ENCODE measurements at places on chromosomes 2 and 18.
A peak's percentile ranks its signal among the peaks of the same experiment; 100 is the strongest.

DNA sequence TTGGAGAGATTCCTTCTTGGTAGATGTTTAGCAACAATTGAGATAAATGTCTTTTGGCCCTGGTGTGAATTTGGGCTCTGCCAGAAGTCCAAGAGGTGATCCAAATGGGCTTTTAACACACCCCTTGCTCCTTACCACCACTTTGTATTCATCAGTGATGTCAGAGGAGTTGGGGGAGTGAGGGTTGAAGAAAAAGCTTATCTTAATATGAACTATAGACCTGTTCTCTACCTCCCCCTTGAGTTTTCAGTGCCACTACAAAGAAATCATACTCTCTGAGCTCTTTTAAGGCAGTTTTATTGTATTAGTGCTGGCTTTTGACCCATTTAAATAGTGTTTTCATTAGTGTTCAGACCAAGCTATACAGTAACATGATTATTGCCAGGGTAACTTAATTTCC is 229.1 kb downstream of the PHLPP1 start:
- DNase-seq, result no peak

DNA sequence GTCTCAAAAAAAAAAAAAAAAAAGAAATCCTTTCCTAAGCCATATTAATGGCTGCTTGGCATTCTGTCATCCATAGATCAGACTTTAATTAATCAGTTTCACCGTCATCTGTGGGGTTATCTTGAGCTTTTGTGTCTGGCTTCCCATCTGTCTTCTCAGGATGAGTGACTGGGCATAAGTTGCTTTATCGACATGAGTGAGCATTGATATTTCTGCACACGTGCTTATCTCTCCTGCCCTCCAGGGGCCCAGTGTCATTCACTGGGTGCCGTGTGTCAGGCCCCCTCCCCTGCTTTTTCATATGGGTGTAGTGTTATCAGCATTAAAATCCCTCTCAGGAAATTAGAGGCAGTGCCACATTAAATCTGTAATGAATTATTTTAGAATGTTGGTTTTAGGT is 65.6 kb downstream of the SH3BP4 start:
- DNase-seq, result no peak

GRCh38 chr2:236217926-236218325 is 46.3 kb downstream of the ASB18 start:
- DNase-seq, result no peak

- DNase-seq, result no peak
Measured at GRCh38 chr2:8976442-8977259, 26.8 kb downstream of the MBOAT2 start.

- DNase-seq, result no peak
Measured at GRCh38 chr2:240985881-240986786, 12.3 kb upstream of the SNED1 start.

- peak; percentile 59 for DNase-seq
Measured at GRCh38 chr18:75208155-75208835, 644 bp downstream of the PTGR3 start.

- DNase-seq, result peak; percentile 15
Measured at GRCh38 chr2:75287624-75288316, 88.5 kb upstream of the TACR1 start.

DNA sequence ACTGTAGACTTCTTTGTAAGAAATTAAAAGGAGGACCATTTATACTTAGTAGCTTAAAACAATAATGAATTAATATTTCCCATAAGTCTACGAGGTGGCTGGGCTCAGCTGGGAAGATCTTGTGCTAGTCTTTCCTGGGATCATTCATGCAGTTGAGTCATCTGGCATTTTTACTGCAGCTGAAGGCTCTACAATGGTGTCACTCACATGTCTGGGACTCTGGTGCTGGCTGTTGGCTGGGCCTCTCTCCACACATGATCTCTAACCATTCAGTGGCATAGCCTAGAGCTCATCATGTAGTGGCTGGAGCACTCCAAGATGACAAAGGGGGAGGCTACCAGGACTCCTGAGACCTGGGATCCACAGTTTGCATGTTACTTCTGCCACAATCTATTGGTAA is 35.5 kb downstream of the CLASP1 start:
- DNase-seq, result no peak

DNA sequence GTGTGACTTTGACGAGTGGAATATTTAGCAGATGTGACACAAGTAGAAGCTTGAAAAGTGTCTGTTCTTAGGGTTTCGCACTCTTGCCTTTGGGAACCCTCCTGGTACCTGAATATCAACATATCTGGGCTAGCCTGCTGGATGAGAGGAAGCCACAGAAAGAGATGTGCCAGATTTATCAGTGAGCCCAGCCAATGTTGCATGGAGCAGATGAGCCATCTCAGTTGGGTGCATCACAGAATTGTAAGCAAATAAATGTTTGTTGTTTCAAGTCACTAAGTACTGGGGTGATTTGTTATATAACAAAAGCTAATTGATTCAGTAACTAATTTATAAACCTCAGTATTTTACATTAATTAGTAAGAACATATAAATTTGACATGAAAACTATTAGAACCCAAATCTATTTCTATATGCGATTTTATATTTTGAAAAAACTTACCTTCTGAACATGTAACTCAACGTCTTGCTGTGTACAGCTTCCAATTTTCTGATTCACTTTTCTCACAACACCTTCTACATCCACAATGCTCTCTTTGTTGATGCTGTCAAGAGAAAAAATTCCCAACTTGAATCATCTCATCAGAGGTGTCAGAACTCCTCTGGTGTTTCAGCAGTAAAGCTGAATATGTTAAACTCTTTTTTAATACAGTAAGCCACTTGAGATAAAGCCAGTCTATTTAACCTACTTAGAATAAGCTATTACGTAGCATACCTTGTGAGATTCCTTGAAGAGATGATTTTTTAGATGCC is 42.3 kb downstream of the DARS1 start:
- no peak for DNase-seq

DNA sequence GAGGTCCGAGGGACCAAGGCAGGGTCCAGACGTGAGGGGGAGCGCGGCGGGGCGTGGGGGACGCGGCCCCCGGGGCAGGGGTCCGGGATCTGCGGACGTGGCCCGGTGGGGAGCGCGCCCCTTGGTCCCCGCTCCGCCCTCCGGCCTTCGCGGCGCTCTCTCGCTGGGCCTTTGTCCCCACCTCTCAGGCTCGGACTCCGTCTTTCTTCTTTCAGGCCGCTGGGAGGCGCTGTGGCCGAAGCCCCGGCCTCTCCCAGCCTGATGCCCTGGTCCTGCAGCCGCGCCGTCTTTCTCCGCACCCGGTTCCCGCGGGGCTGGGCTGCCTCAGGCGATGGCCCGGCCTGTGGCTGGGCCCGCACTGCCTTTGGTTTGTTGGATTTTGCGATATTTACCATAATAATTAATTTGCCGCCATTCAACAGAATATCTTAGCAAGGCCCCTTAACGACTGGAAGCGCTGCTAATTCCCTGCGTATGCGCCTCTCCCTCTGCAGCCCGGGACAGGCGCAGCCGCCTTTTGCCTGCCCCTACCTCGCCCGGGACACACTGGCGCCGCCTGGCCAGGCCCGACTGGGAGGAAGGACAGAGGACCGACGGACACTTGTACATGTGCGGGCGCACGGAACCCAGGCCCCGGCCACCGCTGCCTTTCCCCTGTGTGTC is 10.8 kb downstream of the SIX3 start:
- DNase-seq, result peak; percentile 87

DNA sequence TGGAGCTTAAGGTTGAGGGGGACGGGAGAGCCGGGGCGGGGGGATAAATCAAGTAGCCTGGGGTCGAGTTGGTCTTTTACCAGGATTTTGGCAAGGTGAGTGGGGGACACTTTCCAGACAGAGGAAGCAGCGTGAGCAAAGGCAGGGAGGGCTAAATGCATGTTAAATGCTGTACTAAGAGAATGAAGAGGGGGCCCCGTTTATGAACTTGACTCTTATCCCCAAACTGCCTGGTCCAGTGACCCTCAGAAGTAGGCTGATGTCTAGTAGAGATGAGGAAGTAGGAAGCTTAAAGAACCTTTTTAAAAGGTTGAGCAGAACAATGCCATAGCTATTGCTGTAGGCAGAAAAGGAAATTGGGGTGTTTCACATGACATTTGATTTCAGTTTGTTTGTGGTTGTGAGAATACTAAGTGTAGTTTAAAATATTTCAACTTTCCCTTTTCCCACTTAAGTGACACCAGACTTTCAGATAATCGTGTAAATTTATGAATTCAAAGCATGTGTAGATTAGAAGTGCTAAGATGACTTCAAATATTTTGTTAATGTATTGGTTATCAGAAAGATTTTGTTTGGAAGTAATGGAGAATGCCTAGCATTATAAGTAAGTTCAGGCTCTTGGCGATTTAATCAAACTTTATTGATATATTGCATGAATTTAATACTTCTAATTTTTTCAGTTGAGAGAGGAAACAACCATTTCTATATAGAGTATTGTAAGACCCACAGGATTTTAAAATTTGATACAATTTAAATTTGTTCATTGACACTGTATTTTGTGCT is 1.8 kb downstream of the REL start:
- DNase-seq, result peak; percentile 28

DNA sequence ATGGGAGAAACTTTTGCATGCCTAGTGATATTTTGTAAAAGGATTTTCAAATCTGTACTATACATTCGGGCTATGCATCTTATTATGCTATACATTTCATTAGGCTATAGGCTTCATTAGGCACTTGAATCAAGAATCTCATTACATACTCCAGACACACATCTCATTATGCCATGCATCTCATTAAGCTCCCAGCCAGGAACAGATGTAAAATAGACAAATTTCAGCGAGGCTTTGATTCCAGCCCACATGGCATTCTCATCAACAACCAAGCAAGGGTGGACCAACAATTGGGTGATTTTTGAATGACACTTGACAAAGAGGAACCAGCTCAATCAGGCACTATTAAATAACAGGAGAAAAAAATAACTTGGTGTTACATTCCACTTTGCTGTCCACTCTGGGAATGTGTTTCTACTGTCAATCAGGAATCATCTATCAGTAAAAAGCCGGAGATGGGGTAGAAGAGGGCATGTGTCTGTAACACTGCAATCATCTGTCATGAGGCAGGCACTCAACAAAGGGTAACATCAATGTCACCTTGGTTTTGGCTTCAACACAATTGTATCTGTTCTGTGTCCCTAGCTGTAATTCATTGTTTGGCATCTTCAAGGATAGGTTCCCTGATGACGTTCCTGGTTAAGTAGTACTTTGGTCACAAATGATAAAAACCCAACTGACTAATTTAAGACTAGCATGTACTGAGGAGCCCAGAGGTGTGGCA is 498.6 kb downstream of the EPHA4 start:
- no peak for DNase-seq

DNA sequence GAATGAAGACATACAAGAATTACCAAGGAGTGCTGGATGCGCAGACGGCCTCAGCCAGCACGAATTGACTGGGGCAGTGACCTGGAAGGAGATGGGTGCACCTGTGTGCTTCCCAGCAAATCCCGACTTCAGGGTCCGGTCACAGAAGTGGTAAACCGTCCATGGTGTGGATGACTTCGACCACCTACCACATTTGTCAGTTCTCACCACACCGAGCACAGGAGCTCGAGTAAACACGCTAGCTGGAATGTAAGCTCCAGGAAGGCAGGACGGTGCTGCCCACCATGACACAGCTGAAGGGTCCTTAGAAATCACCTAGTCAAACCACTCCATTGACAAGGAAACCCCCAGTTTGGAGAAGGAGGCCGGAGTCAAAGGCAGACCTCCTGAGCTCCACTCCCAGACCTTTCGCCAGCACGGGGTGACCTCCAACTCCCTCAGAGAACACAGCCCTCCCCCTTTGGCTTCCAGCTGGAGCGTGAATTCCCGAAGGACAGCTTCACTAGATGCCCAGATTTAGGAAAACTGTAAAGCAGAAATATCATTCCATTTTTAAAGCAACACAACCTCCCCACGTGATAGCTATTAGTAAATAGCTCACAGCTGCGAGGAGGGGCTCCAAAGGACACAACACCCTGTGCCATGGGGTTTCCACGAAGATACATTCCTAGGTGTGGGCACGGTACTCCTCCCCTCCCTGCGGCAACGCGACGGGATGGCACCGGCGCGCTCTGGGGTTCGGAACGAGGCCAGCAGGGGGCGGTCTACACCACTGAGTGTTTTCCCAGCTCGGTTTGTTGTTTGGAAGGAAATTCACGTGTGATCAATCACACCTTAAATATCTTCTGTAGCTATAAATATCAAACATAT is 34.1 kb upstream of the GNAL start:
- peak; percentile 76 for DNase-seq

Data from GM13977 (cell line).